Left lobe of liver (tissue), 2 donors: ENCODE measurements at places on chromosomes 7 and 10.
A peak's percentile ranks its signal among the peaks of the same experiment; 100 is the strongest.

- DNase-seq, result no peak
These were observed 138.3 kb downstream of the CYP26A1 start for GRCh38 chr10:93211991-93212390.

- DNase-seq, result peak; percentile 65
These were observed 11.3 kb downstream of the ACADSB start for GRCh38 chr10:123019941-123020703.

DNA sequence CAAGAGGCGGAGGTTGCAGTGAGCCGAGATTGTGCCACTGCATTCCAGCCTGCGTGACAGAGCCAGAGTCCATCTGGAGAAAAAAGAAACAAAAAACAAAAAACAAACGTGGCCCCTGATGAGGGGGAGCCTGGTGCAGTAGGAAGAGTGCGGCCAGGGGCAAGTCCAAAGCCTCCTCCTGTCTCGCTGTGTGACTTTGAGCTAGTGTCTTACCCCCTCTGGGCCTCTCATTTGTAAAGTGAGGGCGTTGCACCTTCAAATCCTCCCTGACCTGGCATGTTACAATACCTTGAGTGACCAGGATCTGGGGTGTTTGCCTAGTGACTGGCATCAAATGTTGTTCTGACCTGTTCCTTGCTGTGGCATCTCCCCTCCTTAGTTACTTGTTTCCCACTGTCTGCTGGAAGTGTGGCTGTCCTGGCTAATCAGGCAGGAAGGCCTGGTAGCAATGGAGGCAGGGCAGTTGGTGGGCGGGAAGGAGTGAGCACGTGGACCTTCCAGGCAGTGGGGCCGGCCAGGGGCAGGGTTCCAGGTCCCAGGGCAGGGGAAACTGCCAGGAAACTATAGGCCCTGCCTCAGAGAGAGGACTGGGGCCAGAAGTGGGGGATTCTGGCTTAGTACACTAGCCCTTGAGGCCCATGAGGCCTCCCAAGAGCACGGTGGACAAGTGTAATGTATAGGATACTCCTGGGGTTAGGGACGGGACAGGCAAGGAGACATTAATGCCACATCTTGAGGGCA is 24.5 kb upstream of the GOLGA7B start:
- no peak for DNase-seq

DNA sequence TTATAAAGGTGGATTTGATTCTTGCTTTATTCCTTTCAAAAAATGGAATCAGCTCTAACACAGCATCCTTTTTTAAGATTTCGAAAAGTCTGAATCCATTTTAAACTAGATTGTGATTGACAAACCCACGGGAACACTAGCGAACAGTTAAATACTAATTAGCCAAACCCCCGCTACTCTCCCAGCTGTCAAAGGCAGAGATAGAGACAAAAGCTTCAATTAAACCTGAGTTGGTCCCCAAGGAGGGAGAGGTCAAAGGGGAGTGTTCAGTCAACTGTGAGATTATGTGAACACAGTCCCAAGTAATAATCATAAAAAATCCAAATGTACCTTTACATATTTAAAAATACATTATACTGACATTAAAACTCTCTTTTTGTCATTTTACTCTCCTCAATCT is 65.7 kb upstream of the TBX20 start:
- no peak for DNase-seq

DNA sequence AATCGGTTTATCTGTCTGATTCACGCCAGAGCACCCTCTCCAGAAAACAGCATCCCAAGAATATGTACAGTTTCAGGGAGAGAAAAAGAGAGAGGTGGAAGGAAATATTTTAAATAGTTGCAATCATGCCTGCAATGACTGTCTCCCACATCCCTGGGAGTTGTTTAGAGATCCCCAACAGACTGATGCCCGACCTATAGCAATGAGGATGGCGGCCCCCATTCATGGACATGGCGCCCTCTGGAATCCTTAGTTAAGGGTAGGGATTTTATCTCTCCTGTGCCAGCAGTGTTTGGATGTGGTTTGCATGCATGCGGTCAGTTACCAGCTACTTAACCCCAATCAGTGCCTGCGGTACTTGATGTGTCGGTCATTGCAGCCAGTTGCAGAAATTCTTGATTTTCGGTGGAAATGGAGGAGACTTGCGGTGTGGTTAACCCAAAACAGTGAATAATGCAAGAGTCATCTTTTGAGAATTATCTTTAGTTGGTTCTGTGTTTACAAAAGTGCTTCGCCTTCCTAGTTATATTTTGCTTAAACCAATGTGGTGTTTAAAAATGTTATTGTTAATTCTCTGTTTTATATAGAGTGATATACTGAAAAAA is 186.0 kb upstream of the TCF7L2 start:
- no peak for DNase-seq

- no peak for DNase-seq
These were observed 460.3 kb downstream of the ANKRD7 start for GRCh38 chr7:118684796-118685195.
